ENCODE measurements at places on chromosomes 2 and 18.
A peak's percentile ranks its signal among the peaks of the same experiment; 100 is the strongest.

GRCh38 chr2:206837775-206838174 is 72.4 kb downstream of the FASTKD2 start:
- no peak for DNase-seq

DNA sequence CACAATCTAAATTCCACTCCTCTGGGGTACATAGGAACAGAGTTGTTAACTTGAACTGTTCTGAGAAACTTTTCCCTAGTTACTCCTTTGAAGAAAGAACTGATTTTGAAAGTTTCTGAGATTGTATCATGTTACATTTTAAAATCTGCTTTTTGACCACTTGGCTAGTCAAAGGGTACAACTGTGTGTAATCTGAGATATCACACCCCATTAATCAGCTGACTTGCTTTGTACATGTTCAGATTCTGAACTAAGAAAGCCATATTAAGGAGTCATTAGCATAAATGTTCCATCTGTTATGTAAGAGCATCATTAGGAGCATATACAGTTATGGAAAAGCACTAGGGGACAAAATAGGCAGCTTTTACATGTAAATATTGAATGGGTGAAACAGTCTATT is 3.8 kb upstream of the WDR35 start:
- no peak for DNase-seq

GRCh38 chr2:217204358-217204757 is 344.5 kb upstream of the TNP1 start:
- DNase-seq = no peak

- no peak for DNase-seq
Observed at GRCh38 chr2:205954707-205955106, 131.3 kb downstream of the INO80D start.

DNA sequence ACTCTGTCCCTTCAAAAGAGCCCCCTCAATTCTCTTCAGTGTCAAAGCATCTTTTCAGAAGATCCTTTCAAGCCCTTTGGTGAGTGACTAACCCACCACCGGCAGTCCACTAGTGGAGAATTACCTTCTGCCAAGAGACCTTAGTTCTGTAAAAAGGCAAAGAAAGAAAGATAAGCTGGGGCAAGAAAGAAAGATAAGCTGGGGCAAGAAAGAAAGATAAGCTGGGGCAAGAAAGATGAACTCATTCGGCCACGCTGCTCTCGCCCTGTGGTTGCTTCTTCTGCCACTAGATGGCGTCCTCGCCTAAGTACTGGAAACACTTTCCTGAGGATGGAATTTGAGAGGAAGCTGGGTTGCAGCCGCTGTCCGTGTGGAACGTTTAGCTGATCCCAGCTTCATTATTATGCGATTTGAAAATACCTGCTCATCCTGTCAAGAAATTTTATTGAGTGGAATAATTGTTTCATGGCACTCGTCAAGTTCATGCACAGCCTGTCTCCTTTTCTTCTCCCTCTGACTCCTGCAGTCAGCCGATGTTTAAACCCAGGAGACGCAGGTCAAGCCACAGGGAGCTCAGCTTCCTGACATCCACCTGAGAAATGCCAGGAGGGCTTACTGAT is 17.3 kb upstream of the ANXA4 start:
- DNase-seq = peak; percentile 74

DNA sequence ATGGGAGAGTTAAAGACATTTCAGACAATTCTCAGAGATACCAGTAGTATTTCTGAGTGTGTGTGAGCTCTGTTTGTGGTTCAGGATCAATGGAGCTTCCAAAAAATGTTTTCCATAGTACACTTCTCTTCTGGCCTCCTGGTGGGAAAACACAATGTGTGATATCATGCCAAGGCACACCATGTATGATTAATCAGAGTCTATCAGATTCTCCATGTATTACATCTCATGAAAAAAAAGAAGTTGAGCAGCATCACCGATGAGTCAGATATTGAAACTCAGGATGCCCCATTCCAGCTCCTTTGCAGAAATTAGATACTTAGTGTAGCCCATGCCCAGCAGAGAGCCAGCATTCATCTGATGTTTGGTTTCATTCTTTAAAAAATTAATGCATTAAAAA is 620.3 kb upstream of the POU3F3 start:
- DNase-seq = no peak

DNA sequence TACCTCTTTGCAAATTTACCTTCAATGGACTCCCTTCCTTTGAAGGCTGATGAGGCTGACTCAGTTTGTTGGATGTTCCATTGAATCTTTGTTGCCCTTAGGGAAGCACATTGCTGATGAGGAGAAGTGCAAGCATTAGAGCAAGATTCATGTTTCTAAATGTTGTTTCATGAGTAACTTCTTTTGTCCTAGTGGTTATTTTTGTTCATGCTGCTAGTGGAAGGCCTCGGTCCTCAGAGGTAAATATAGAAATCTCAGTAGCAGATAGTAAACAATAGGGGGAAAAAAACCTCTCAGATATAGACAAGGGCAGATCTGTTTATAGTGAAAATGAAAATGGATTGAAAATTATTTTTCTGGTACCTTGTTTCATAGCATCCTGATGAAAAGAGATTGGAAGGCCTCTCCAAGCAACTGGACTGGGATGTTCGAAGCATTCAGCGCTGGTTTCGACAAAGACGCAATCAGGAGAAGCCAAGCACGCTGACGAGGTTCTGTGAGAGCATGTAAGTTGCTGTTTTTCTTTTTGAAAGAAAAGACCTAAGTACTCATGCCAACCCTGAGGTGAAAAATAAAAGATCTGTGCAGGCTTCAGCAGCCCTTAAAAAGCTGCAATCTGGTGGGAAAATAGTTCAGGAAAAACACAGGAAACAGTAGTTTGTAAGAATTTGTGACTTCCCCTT is 104.9 kb downstream of the CERS6 start:
- DNase-seq = no peak

DNA sequence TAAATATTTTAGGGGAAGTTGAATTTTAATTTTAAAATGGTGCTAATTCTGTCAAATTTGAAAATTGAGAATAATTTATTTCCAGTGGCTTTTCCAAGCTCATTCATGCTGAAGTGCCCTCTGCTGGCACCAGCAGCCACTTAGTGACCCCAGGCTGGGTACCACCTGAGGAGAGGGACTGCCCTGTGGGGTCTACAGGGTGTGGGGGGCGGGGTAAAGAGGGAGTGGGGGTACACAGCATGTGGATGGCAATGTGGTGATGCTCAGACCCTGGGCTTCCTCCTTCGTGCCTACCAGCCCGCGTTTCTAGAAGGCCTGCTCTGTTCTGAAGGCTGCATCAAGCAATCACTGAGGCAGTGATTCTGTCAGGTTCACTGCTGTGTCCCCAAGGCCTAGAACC is 45.1 kb upstream of the SCLY start:
- DNase-seq = no peak

GRCh38 chr2:227054006-227054405 is 110.0 kb downstream of the COL4A4 start:
- no peak for DNase-seq

- no peak for DNase-seq
Observed at GRCh38 chr2:239411549-239412319, 10.9 kb upstream of the HDAC4 start.

GRCh38 chr2:117835990-117836760 is 21.7 kb downstream of the DDX18 start:
- no peak for DNase-seq

GRCh38 chr2:112941753-112942653 is 31.0 kb downstream of the IL37 start:
- no peak for DNase-seq

Measured in stimulated activated CD8-positive, alpha-beta memory T cell treated with anti-CD3 and anti-CD28 coated beads, Interleukin-15, amount 100 ng/mL, for 4 hours (primary cell).